ENCODE measurements at places on chromosomes 3 and 15.

DNA sequence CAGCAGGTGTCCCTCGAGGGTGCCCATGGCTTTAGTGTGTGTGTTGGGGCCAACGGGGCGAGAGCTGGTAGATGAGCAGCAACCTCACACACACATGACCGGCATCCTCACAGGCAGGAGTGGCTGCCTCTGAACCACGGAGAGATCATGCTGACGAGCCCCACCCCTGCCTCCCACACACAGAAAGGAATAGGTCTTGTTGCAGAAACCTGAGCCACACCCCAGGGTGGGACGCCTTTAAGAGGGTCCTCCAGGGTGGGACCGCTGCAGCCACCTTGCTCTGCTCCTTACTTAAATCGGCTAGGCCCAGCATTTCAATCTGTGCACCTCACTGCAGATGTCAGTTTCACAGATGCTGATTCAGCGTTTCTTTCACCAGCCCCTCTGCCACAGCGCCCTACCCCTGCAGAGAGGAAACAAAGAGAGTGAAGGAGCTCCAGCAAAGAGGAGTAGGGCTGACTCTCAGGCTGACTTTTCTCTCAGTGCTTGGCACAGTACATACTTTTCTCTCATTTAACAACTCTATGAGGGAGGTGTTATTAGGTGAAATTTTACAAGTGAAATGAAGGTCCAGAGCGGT is 61.2 kb upstream of the EPHB3 start:
- DNase-seq: no peak

- DNase-seq: no peak
Observed at GRCh38 chr3:134351427-134351826, 22.8 kb downstream of the AMOTL2 start.

DNA sequence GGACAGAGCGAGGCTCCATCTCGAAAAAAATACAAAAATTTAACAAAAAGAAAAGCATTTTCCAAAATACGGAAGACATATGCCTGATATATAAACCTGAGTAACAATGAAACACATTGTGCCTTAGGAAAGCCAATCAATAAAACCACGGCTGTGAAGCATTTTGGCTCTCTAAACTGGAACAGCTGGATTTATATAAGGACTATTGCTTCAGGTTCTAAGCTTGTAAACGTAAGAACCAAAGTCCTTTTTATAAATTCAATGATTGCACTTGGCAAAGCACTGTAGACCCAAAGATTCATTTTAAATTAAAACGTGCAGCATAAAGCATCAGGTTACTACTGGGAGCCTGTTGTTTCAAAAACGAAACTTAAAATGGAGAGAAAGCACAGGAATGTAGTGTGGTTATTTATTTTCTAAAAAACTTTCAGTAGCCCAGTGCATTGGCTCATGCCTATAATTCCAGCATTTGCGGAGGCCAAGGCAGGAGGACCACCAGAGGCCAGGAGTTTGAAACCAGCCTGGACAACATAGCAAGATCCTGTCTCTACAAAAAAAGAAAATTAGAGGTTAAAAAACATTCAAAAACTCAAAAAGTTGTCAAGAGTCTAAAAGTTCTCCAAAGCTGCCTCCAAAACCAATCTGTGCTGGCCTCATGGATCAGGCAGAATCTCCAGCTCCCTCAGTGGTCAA is 61.5 kb downstream of the USF3 start:
- DNase-seq: no peak

- no peak for DNase-seq
Observed at GRCh38 chr3:160012108-160012507, 23.5 kb downstream of the IL12A start.

- no peak for DNase-seq
Observed at GRCh38 chr15:65434201-65434600, 11.5 kb upstream of the IGDCC4 start.

GRCh38 chr3:69197922-69198530 is 75.6 kb upstream of the LMOD3 start:
- DNase-seq: no peak

- DNase-seq: no peak
Observed at GRCh38 chr3:22951910-22952309, 251.2 kb upstream of the UBE2E2 start.

DNA sequence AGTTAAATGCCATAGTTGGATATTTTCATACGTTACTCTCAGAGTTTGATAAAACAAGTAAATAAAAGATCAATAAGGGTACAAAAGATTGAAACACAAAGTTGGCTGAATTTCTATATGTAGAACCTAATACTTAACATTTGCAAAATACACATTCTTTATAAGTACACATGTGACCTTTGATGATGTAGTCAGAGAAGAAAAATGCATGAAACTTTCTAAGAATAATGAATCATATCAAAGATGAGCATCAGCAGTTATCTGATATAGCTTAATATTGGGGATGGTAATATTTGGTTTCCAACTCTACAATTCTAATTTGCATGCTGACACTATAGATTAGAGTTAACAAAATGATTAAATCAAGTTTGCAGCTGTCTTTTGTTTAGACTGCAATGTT is 188.0 kb upstream of the TGFBR2 start:
- no peak for DNase-seq

DNA sequence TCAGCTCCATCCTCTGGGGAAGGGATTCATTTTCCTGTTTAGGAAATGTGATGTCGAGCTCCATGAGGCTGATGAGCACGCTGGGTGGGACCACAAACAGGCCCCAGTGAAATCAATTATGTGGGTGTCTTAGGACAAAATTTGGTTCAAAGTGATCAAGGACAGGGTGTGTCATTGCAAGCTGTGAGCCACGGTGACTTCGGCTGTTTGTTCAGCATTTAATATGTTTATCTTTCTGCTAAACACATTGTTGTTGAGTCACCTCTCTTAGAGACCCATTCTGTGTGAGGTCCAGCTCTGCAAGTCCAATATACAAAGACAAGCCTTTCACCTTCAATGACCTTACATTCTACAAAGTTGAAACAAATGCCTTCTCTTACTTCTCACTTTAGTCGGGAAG is 41.3 kb downstream of the SSR3 start:
- DNase-seq: no peak

DNA sequence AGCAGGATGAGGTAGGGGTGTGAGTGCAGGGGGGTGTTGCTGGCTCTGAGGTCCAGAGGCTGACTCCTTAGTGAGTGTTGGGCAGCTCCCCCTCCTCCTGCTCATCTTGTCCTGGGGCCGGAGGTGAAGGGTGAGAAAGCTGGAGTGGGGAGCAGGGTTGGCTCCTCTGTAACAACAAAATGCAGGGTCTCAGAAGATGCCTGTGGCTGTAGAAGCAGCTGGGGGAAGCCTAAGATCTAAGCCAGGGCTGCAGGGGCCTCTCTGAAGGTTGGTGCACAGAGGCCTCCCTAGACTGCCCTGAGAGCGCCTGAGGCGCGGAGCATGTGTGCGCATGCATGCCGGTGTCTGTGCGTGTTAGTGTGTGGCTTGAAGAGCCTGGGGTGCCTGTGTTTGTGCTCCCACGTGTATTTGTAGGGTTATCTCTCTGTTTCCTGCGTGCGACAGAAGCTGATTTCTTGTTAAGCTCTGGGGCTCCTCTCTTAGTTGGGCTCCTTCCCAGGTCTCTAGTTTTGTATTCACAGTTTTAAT is 5.3 kb upstream of the HDAC11 start:
- DNase-seq: no peak

GRCh38 chr15:38587214-38587613 is 22.6 kb upstream of the RASGRP1 start:
- no peak for DNase-seq

DNA sequence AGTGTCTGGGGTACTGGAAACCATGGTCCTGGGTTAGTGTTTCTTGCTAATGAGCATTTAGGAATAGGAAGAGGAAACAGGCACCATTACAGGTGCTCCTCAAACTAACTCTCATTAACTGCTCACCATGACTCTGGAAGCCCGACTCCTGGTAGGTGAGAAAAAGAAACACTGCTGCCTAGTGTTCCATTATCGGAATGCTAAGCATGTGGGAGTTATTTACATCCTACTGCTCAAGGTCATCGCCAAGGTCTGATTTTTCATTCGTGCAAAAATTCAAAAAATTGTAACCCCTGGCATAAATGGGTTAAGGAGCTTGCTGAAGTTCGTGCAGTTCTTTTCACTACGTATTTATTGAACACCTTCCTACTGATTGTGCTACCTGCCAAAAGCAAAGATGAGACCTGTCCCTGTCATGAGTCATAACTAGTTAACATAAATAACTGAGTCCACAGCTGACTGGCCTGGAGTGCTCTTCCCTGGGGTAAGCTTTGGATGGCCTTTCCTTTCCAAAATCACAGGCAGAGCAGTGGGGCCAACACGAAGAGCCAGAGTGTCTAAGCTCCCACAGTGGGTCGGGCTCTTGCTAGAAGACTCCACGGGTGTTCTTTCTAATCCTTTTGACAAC is 22.7 kb upstream of the PAQR5 start:
- no peak for DNase-seq

- no peak for DNase-seq
Observed at GRCh38 chr15:42724276-42724675, 12.7 kb downstream of the CDAN1 start.

GRCh38 chr3:108510496-108510895 is at the start of gene MYH15:
MYH15 (minus strand) TSS chr3:108510596; CDS start chr3:108510530, 66 bp downstream.
- no peak for DNase-seq

GRCh38 chr3:15651396-15651795 is 49.9 kb downstream of the BTD start:
- no peak for DNase-seq

- DNase-seq: no peak
Observed at GRCh38 chr15:90946538-90946937, 8.1 kb upstream of the RCCD1 start.

GRCh38 chr15:95162967-95163531 is 931.7 kb downstream of the MCTP2 start:
- DNase-seq: no peak

Data from AML-193 (cell line).